ENCODE measurements at places on chromosomes 16 and 17.

GRCh38 chr17:1999557-2000251 is 25.4 kb downstream of the RTN4RL1 start:
- no peak for DNase-seq

DNA sequence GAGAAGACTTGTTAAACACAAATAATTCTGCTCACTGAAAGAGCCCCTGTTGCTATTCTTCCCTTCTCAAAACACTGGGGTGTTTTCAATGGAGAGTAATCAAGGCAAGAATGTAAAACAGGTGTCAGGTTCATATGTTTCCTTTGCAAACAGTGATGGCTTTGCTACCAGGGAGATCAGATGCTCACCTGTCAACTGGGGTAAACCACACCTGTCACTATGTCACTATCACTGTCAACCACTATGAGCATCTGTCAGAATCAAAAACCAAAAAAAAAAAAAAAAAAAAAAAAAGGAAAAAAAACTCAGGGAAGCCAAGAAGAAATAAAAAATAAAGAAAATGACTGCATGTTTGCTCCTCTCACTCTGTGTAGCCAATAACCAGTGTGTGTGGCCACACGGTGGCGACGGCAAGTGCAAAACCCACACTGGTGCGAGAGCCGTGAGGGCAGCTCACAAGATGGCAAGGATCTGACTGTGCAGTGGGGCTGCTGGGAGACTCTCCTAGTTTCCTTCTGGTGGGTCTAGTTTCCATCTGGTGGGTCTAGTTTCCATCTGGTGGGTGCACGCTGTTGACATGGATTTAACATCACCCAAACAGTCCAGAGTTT is 22.7 kb downstream of the USP22 start:
- DNase-seq: peak; percentile 48

GRCh38 chr17:44628243-44629188 is 27.8 kb upstream of the MEIOC start:
- no peak for DNase-seq

- no peak for DNase-seq
Measured at GRCh38 chr17:36205637-36206485, 5.0 kb upstream of the CCL4L2 start.

- no peak for DNase-seq
Measured at GRCh38 chr17:34252095-34252443, 3.0 kb upstream of the CCL2 start.
